ENCODE measurements at places on chromosomes 3 and 15.

DNA sequence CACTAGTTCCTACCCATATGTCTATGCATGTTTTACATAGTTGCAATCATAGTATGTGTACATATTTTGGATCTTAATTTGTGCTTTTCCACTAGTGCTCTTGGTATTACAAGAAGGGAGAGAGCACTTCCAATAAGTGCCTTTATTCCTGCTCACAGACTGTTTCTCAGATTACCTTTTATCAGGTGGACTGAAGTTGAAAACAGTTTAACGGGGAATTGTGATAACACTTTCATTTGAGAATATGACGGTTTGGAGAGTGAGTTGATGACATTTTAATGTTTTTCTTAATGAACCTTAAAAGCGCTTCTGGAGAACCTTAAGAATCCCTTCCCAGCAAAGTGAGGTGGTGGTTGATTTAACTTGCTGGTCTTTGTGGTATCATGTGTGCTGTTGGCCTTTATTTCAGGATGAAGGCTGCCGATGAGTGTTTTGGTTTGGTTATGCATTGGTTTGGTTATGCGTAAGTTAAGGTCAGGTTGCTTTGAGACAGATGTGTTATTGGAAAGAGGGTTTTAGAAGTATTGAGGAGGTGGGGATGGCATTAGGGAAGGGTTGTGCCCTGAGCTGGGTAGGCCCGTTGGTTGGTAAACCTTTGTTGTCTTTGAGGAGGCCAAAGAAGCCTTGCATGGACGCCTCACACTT is 2.8 kb downstream of the EDEM1 start:
- DNase-seq: no peak

GRCh38 chr3:31502803-31503221 is 29.9 kb upstream of the STT3B start:
- DNase-seq: no peak

- DNase-seq: no peak
Measured at GRCh38 chr15:26807517-26808427, 34.9 kb upstream of the GABRB3 start.

GRCh38 chr3:168618827-168619470 is 523.2 kb upstream of the GOLIM4 start:
- no peak for DNase-seq

DNA sequence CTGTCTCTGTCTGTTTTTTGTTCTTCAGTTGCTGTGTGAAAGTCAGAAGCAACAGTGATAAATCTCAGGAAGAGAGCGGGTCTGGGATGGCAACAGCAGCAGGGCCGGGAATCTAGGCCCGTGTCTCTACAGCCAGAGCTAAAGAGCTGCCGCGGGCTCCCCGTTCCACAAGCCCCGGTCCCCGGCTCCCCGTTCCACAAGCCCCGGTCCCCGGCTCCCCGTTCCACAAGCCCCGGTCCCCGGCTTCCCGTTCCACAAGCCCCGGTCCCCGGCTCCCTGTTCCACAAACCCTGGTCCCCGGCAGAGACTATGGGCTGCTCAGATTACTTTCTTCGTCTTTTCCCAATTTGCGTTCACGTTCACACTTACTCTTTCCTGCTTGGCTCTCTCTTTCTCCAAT is 19.5 kb downstream of the RCCD1 start:
- no peak for DNase-seq

GRCh38 chr15:41848631-41849030 is 10.0 kb downstream of the PLA2G4B start:
- no peak for DNase-seq

- peak; percentile 22 for DNase-seq
Measured at GRCh38 chr3:50450209-50450921, 53.1 kb downstream of the CACNA2D2 start.

- no peak for DNase-seq
Measured at GRCh38 chr3:195102609-195103467, 168.1 kb downstream of the XXYLT1 start.

- no peak for DNase-seq
Measured at GRCh38 chr15:60423537-60423936, 25.8 kb upstream of the ANXA2 start.

GRCh38 chr15:27426805-27427204 is 455.8 kb downstream of the GABRG3 start:
- no peak for DNase-seq

- DNase-seq: no peak
Measured at GRCh38 chr15:26212109-26212508, 349.0 kb upstream of the ATP10A start.
